ENCODE measurements at places on chromosomes 12 and 14.

DNA sequence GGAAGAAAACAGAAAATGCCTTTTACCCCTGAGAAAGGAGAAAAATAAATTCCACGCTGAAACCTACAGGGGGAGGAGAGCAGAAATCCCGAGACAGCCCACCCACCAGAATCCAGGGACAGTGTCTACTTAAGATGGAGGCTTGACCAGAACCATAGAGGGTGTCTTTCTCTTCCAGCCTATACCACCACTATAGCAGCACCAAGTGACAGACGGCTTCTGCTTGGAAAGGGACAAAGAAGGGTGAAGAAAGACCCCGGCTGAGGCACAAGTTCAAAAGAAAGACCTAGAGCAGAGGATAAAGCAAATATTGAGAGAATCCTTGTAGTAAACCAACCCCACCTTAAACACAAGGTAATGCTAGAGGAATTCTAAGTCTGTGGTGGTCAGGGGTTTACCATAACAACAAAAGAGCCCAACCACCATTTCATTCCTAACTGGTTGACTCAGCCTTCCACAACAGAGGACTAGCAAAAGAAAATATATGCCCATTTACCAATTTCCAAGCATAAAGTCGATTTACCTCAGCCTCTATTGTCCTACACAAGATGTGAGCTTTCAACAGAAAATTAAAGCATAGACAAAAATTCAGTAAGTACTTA is 105.3 kb upstream of the FOXG1 start:
- DNase-seq = no peak

DNA sequence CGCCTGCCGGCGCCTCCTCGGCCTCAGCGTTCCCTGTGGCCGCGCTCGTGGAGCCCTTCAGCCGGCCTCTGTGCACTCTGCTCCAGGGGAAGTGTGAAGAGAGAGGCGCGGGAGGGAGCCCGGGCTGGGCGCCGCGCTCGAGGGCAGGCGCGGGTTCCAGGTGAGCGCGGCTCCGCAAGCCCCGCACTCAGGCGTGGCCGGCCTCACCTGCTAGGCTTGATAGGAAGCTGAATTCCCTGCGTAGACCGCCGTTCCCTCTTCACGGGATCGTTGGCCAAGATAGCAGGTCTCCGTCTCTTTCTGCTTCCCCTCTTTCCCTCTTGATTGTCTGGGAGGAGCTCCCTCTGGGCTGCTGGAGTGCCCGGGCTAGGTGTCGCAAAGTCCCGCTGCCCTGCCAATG is 89.7 kb downstream of the ASCL4 start:
- DNase-seq = no peak

- peak; percentile 94 for DNase-seq
These were observed 28.2 kb upstream of the LRP1-AS start for GRCh38 chr12:57175428-57176138.

DNA sequence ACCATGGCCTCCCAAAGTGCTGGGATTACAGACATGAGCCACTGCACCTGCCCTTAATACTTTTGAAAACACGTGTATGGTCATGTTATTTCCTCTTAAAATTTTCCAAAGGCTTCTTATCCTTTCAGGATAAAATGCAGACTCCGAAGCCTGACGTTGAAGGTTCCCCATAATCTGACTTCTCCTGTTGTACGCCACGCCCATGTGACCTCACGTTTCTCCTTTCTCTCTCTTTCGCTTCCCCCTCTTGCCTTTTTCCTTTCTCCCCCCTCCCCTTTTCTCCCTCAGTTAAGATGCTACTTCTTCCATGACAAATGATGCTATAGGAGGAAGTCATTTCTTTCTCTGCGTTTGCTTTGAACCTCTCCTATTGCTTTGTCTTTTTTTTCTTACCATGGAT is 266.0 kb downstream of the FBXL14 start:
- DNase-seq = no peak

DNA sequence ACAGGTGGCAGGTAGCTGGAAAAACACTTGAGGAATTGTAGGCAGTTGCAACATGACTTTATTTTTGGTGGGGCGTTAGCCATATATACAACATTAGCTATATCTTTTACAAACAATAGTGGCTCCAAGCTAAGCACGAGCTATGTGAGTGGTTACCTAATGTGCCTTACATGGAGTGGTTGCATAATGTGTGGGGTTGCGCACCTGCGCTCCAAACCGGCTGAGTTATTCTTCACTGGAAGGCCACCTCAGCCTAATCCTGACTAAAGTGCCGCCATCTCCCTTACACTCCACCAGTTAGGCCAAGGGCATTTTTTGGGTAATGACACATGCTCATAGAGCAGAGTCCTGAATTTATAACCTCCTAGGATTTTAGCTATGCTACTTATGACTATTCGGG is 31.8 kb upstream of the G2E3 start:
- no peak for DNase-seq

- no peak for DNase-seq
These were observed 47.5 kb upstream of the FOXG1 start for GRCh38 chr14:28719130-28719529.

DNA sequence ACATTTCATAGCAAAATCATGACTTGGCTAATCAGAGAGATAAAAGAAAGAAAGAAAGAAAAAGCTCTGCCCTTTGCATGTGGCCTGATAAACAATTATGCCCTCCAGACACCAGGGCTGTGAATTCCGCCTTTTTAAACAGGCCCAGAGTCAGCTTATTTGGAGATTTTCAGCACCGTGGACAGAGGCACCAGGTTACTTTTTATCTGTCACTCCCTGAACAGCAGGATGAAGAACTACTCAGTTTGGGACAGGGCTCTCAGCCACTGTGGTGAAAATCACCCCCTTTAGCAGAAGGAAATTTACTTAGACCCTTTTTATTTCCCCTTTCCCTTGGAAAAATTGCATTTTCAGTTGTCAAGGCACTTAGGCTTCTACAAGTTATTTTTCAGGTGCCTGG is 359.9 kb downstream of the NRXN3 start:
- no peak for DNase-seq

GRCh38 chr12:32201096-32201495 is 94.4 kb downstream of the BICD1 start:
- DNase-seq = no peak

DNA sequence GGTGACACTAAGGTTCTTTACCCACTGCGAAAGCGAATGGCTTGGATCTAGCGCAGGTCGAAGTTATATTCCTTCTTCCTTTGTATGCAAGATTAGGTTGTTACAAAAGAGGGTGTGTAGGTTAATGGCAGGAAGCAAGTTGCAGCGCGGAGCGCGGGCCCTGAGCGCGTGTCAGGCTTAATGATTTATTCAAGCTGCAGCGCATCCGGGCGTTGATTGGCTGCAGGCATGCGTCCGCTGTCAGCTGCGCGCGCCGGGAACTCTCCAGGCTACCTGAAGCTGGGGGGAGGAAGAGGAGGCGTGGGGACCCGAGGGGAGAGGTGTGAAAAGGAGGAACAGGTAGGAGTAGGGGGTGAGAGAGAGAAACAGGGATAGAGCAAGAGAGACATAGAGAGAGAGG is 7.4 kb downstream of the ASCL1 start:
- DNase-seq = peak; percentile 64

GRCh38 chr14:67440513-67440912 is 28.5 kb upstream of the PLEK2 start:
- DNase-seq = no peak

GRCh38 chr12:59040043-59040442 is 119.7 kb upstream of the LRIG3 start:
- DNase-seq = no peak

DNA sequence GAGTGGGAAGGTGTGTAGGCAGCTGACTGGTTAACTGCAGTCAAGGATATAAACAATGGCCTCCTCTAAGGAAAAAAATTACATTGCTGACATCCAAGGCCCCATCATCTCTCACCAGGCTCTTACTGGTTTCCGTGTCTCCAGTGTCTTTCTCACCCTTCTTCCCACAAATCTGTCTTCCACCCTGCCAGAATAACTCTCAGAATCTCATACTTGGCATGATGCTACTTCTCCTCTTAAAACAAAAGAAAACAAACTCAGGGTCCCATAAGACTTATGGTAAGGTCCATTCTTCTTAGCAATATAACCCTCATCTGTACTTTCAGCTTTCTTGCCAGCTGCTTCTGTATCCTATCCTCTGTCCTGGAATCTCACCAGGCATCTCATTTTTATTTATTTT is 68.9 kb downstream of the SUSD6 start:
- DNase-seq = no peak

DNA sequence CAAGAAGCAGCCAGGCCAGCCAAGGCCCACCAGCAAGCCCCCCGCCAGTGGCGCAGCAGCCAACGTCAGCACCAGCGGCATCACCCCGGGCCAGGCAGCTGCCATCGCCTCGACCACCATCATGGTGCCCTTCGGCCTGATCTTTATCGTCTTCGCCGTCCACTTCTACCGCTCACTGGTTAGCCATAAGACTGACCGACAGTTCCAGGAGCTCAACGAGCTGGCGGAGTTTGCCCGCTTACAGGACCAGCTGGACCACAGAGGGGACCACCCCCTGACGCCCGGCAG is 15.0 kb downstream of the ORAI1 start:
- DNase-seq = no peak

- no peak for DNase-seq
These were observed 379.4 kb upstream of the RGS6 start for GRCh38 chr14:71552809-71553208.

GRCh38 chr14:69595336-69595735 is 16.1 kb upstream of the SUSD6 start:
- DNase-seq = no peak

GRCh38 chr12:7460375-7461259 is 16.7 kb upstream of the CD163L1 start:
- DNase-seq = peak; percentile 45

DNA sequence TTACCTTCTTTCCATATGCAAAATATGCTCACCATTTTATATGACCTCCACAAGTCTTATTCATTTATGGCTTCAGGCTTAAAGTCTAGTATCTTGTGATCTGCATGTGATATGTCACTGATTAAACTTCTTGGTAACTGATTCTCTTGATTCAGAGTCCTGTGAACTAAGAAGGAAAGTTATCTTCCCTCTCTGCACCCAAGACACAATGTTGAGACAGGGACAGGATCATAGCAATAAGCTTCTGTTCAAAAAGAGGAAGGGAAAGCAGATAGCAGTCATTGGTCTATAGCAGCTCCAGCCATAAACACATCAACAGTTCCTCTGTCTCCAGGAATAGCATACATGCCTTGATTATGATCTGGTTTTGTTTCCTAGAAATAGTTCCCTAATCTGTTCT is 103.1 kb downstream of the UNC79 start:
- DNase-seq = no peak

DNA sequence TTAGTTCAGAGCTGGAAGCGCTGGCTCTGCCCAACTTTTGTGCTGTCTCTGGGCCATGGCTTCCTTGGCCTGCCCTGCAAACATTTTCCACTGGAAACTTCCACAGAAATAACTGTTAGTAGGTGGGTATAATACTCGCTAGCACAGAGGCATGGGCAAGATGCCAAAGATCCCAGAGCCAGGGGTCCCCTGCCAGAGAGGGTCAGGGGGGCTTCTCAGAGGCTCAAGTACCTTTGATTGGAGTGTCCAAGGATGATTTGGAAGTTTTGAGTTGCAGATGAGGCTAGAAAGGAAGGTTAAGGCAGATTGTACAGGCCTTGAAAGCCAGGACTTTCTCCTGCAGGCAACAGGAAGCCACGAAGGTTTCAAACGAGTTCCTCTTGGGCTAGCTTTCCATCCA is 187.6 kb downstream of the DICER1 start:
- DNase-seq = no peak
